Cortex of kidney (tissue), 1 donor: ENCODE measurements at places on chromosomes 3 and 15.

DNA sequence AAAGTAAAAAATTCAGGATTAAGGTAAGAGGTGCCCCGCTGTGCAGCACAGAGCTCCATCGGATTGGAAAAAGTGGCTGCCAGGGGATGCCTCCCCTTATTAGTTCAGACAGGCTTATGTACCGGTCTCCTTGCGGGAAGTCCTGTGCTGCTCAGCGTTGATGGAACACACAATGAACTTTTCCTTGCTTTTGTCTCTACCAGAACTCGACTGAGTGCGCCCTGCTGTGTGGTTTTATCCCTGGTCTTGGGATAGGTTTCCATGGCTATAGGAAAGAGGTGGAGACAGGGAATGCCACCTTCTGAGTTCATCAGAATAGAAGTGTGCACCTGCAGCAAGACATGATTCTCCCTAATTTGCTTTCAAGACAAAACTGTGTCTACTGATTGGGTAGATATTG lies 745.9 kb upstream of the CFAP20DC start:
- no peak for DNase-seq

- no peak for DNase-seq
Measured at GRCh38 chr3:138374573-138375134, 26.3 kb downstream of the MRAS start.

GRCh38 chr3:9399337-9399703 lies 1.9 kb downstream of the SETD5 start:
- no peak for DNase-seq

DNA sequence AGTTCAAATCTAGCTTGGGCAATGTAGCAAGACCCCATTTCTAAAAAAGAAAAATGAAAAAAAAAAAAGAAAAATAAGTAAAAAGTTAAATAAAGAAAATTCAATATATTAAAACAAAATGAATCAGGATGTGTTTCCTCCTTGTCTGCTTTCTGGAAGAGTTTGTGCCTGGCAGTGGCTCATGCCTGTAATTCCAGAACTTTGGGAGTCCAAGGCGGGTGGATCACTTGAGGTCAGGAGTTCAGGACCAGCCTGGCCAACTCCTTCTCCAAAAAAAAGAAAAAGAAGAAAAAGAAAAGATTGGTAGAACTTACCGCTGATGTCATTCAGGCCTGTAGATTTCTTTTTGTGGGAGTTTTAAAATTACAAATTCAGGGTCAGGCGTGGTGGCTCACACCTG lies 36.8 kb downstream of the DAG1 start:
- no peak for DNase-seq

DNA sequence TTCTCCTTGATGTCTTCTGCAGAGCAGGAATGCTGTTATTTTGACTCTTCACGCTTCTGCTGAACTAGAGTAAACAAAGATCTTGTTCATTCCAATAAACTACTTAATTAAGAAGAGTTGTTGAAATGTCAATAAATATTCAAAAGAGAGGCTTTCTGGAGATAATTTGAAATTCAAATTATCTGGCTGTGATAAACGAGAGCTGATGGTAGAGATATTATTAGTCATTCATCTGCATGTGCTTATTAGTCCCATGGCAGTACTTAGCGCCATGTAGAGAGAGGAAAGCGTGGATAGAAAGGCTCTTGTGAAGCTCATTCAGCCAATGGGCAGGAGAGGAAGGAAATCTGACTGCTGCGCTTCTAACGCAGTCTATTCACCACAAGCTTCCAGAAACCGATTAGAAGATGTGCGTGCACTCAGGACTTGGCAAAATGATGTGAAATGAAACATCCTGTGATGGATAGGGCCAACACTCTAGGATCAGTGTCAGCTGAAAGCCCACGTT lies 251.1 kb downstream of the GABRB3 start:
- DNase-seq, result no peak

DNA sequence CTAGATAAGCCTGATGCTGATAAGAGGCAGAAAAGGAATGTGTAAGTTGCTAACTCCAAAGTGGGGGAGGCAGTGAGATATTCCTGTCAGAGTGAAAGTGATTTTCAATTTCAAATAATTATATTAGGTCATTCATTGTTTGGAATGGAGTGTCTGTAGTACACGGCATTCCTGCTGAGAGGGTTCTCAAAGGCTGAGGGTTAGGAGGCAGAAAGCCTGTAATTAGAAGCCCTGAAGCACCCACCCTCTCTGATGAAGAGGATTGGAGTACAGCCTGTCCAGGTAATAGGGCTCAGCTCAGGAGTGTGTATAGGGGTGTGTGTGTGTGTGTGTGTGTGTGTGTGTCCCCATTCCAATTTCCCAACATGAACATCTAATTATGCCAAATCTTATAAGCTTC lies 486.8 kb downstream of the MAGI1 start:
- DNase-seq, result no peak

DNA sequence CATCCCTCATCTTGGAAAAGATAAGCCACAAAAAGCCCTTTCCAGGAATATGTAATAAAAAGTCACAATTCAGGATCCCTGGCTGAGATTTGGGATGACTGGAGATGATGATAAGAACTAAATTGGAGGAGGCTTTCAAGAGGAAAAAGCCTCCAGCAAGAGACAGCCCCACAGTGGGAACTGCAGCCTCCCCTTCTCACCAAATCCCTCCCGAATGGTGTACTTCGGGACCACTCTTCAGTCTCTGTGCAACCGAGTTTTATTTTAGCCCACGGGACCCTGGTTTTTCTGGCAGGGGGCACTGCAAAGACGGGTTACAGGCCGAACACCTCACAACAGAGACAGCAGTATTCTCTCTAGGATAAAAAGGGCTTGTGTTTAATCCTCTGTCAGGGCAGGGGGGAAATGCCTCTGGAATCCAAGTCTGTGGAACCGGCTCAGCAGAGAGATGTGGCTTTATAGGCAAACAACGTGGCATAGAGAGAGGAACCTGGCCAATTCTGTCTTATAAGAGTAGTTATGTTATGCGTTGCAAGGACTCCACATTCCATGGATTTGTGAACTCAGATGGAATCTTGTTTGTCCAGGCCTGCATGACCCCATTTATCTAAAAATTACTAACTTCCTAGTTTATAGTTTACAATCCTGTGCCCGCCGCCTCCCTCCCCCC lies 1.2 kb upstream of the LMCD1 start:
- DNase-seq, result no peak

- no peak for DNase-seq
Measured at GRCh38 chr3:53056442-53056841, 10.6 kb upstream of the SFMBT1 start.

GRCh38 chr3:110736332-110736731 lies 335.3 kb upstream of the NECTIN3 start:
- no peak for DNase-seq

GRCh38 chr3:57948080-57948671 lies 60.0 kb upstream of the FLNB start:
- DNase-seq, result no peak

DNA sequence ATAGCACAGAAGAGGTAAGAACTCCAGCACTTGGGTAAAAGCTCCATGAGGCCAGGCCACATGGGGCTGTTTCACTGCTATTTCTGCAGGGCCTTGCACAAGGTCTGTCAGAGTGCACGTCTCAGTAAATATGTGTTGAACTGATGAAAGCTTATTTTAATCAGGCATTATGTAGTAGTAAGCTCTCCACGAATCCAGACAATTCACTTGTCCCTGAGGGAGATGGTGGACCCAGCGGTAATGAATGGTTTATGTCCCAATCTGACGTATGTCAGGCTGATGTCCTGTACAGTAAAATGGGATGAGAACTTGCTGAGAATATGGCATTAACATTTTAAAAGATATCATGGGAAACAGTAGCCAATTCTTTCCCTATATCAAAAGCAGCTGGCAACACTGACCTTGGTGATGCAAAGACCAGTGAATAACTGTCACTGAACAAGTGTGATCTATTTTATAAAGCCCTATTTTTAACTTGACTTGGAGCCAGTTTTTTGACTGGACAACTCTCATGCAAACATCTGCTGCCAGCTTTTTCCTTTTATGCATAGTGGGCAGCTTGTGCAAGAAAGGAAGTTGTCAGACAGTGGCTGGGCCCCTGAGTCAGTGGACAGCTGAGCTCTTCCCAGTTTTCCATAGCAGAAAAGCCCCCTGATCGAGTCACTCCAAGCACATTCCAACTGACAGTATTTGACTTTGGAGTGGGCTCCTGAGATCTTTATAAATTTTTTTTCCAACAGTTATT lies 519.8 kb upstream of the MDFIC2 start:
- no peak for DNase-seq

GRCh38 chr3:100954990-100955389 lies 38.2 kb downstream of the ABI3BP start:
- DNase-seq, result no peak

DNA sequence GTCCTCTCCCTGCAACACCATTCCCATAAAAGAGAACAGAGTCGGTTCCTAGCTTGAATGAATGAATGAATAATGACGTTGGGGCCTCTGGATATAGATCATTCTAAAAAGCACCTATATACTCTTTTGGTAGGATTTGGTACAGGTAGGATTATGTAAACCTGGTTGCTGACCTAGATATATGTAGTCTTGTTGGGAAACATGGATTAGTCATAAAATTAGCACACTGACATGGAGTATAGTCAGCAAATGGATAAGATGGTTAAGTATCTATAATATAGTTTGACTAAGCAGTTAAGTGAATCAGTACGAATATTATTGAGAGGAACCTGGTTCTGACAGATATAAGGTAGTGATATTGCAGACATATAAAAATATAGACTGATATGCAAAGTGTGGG lies 142.5 kb downstream of the FILIP1L start:
- no peak for DNase-seq

GRCh38 chr15:101193806-101194545 lies 57.9 kb downstream of the CHSY1 start:
- no peak for DNase-seq

DNA sequence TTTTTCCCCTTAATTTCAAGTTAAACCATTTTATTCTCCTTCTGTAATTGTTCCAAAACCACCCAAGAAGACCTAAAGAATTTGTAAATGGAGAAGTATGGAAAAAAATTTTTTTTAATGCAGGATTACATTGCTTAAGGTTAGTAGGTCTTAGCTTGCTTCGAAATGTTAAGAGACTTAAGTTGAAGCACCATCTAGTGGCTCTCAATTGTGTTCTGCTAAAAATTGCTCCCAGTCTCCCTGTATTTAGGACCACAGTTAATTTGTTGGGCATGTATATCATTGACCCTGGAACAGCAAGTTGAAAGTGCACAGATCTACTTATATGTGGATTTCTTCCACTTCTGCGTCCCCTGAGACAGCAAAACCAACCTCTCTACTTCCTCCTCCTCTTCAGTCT lies 32.4 kb downstream of the CD200R1L start:
- DNase-seq, result no peak

GRCh38 chr3:127690823-127691452 lies 18.2 kb downstream of the ABTB1 start:
- DNase-seq, result no peak

GRCh38 chr15:35256551-35256950 lies 171.5 kb upstream of the NANOGP8 start:
- DNase-seq, result no peak

DNA sequence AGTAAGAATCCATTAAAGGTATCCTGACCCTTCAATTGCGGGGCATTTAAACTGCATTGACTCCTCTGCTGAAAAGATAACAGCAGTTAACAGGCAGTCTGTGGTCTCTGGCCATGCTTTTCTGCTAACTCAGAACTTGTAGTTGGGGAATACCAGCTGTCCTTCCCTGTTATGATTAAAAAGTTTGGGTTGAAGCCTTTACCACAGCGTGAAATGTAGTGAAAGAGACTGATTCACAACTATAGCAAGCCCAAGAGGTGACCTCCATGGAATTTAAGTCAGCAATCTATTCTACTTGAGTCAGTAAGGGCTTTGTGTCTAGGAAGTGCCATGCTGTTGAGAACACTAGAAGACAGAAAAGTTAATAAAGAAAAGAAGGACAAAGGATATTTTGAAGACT lies 1037.3 kb downstream of the SI start:
- DNase-seq, result no peak

GRCh38 chr3:120404876-120405275 lies 45.9 kb downstream of the FSTL1 start:
- no peak for DNase-seq

GRCh38 chr3:54127499-54128056 lies 5.2 kb downstream of the CACNA2D3 start:
- no peak for DNase-seq

DNA sequence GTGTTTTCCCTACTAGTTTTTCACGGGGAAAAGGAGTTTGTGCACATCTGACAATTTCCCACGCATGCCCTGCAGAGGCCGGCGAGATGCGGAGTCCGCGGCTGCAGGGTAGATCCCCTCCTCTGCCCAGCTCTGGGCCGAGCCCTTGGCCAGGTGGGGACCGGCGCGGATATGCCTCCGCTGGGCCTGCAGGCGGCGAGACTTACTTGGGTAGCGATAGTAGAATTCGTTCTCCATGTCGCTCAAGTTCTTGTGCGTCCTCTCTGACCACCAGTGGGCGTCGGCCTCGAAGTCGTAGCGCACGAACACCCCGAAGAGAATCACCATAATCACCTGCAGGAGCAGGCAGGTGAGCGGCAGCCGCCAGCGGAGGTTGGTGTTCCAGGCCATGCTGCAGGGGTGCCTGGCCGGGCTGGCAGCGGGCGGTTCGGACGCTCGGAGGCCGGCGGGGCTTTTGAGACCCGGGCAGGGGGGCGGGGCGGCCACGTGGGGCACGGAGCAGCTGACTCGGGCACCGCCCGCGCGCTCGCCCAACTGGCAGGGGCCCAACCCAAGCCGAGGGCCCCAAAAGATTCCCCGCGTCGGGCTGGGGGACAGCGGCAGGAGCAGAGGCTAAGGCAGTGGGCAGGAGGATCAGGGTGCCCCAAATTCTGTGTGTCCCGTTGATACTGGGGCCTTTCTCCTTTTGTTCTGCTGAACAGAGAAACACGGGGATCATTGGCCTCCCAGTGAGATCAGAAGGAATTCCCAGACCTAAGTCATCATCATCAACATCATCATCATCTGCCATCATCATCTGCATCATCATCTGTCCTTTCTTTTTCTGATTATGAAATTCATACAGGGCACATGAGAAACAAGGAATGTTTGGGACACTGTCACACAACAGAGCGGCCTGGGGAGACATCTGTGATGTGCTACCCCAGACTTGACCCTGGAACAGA lies at the start of gene RHCG:
Gene RHCG (minus strand): TSS at position 429 of the 944 bp plus-strand sequence. CDS start 39 bp downstream, at position 390.
- DNase-seq, result no peak

GRCh38 chr3:178676942-178677790 lies 140.9 kb downstream of the KCNMB2 start:
- DNase-seq, result no peak

DNA sequence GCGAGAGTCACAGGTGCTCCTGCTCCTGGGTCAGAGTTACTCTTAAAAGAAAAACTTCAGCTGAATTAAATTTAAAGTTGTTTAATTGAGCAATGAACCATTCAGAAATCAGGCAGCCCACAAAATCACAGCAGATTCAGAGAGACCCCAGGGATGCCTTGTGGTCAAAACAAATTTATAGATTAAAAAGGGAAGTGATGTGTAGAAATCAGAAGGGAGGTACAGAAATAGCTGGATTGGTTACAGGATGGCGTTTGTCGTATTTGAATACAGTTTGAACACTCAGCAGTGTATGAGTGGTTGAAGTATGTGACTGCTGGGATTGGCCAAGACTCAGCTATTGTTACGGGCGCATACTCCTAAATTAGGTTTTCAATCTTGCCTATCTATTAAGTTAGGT lies 58.6 kb downstream of the UACA start:
- DNase-seq, result no peak
